ENCODE measurements at places on chromosomes 4 and X.
A peak's percentile ranks its signal among the peaks of the same experiment; 100 is the strongest.

GRCh38 chr4:99430106-99430505 lies 5.0 kb downstream of the ADH7 start:
- no peak for DNase-seq

DNA sequence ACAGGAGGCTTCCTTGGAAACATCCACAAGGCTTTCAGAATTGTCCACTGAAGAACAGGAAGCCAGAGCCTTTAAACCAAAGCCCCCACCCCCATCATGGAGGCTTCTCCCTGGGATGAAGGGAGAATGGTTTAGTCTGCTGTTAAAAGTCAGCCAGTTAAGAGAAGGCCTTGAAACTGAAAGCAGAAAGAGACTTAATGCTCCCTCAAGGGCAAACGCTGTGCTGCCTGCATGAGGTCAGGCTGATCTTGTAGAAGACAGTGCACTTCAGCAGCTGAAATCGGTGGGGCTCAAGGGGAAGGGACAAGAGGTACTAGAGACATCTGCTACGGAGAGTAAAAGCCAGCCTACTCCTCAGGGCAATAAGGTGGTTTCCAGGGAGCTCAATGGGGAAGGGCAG lies 69.0 kb downstream of the HPRT1 start:
- DNase-seq, result no peak

DNA sequence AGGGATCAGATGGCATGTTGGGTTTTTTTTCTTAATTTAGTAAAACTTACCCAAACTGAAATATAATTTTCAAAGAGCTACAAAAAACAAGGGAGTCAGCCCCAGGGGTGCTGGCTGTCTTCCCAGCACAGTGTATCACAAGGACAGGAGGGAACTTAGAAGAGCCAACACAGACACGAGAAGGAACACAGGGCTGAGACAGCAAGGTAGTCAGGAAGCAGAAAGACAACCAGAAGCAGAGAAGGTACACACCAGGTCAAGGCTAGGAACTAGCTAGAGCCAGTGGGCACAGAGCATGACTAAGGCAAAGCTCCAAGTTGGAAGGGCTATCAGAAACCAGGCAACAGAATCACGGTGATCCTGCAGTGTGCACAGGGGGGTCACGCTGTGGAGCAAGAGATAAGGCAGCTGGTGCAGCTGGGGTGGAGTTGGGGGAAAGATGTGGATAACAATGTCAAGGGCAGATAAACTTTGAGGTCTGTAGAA lies 168.7 kb downstream of the NR3C2 start:
- DNase-seq, result no peak

DNA sequence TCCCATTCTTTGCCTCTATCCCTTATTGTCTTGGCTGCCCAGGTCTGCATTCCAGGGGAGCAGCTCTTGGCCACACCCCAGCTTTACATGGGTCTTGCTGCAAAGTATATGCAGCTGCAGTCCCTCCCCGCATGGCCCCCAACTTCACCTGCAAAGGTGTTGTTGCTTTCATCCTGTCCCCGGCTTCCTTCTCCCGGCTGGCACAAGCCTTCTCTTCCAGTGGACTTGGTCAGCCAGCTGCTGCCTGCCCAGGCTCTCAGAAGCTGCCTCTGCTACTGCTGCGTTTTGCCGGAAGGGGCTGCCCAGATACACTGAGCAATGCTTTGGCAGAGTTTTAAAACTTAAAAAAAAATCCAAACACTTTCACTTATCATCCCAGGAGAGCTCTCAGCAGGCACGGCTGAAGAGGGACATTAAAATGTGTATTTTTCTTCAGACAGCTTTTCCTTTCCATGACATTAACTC lies 121.2 kb upstream of the PDLIM3 start:
- DNase-seq, result no peak

GRCh38 chr4:76022677-76023076 lies 620 bp downstream of the CXCL10 start:
- DNase-seq, result no peak

DNA sequence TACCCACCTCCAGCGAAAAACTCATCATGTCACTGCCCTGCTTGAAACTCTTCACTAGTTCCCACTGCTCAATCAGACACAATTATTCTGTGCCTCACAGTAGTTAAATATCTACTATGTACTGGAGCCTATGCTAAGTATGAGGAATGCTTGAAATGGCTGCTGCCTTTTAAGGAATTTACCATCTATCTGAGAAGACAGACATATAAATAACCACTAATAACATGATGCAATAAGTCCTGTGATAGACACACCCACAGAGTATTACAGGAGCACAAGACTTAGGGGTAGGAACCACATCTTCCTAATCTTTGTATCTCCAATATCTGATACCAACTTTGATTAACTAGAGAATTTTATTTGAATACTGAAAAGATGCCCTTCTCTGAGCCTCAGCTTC lies 21.1 kb downstream of the SLC25A53 start:
- no peak for DNase-seq

- no peak for DNase-seq
Measured at GRCh38 chr4:187333151-187333550, 609.5 kb upstream of the FAT1 start.

DNA sequence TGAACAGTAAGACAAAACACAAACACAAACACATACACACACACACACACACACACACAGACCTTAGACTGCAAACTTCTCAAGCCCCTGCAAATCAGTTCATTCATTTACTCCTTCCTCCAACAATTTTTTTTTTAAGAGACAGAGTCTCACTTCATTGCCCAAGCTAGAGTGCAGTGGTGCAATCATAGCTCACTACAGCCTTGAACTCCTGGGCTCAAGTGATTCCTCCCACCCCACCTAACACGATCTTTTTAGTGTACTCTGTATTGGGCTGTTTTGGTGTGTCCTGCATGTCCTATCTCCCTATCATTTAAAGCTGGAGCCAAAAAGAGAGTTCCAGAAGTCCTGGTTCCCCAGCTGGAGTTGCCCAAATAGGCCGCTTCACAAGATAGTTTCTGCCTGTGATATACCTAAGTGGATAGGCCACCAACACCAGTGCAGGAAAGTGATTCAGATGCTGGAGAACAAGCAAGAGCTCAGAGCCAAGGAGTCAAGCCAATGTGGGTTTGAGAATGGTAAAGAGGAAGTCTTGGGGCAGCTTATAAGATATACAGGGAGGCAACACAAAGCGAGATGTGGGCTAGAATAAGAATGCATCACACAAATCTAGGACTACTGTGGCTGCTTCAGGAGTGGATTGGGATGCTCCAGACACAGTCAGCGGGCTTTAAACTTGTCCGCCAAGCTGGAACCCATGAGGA lies 85.4 kb upstream of the RAPGEF2 start:
- no peak for DNase-seq

GRCh38 chrX:29652484-29652883 lies 562.9 kb upstream of the MAGEB2 start:
- DNase-seq, result no peak

DNA sequence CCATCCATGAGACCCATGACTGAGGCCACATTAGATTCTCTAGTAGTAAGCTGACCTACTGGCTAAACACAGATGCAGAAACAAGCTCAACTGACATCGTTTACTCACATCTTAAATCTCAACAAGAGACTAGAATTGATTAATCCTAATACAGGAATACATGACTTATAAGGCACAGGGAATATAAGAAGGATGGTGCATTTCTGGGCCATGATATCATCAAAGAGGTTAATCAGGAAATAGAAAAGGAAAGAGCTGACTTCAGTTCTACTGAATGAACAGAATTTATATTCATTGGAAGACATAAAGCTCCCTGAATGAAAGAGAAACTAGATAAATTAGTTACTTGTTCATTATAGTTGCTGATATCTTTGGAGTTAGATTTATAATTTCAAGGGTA lies 1406.5 kb downstream of the STIM2 start:
- no peak for DNase-seq

DNA sequence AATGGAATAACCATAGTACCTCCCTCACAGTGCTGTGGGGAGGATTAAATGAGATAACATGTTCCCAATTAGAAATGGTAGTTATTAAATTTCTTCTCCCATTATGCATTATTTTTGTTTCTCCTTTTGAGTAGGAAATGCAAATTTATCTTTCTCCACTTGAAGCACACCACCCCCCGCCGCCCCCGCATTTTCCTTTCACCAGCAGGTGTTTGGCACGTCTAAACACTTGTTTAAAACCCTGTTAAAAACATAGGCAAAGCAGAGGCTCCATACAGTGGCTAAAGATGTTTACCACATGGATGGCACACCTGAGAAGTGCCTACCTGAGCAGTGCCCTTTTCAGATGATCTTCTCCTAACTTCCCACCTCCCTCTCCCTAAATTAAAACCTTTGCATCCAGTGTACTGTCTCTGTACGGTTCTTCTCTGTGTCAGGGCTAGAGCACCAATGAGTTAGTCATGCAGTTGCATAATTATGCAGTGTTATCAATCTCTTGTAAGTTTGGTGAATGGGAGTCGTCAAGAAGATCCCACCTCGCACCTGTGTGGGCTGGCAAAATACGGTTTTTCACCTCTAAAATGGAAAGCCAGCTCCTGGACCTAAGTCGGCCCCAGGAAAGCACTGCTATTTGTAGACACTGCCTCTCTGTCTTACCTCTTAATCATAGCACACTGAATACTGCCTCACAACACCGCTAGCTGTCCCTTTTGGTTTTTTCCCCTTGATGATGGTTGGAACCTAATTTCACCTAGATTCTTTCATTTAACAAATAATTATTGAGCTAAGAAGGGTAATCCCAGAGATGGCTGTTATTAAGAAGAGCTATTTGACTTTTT lies 122.0 kb downstream of the CT47B1 start:
- no peak for DNase-seq

- DNase-seq, result no peak
Measured at GRCh38 chr4:99810536-99810935, 6.1 kb upstream of the DAPP1 start.

- no peak for DNase-seq
Measured at GRCh38 chr4:99734583-99735322, 77.1 kb upstream of the C4orf54 start.

DNA sequence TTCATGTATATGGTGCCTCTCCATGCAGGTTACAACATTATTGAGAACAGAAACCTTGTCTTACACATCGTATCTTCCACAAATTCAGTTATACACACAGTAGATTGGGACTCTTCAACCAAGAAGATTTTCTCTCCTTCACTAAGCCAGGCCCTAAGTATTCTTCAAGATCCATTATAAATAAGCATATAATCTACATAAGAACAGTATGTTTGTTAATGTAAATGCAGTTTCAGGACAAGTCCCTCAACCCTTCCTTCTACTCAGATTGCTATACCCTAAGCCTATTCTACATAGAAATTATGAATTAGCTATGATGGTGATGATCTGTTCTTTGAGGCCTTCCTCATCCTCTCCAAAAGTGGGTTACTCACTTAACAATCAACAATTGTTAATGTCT lies 41.2 kb downstream of the COL4A6 start:
- no peak for DNase-seq

GRCh38 chr4:16417198-16417597 lies 190.9 kb upstream of the TAPT1 start:
- peak; percentile 6 for DNase-seq

- no peak for DNase-seq
Measured at GRCh38 chr4:167883266-167883665, 209.1 kb upstream of the ANXA10 start.

DNA sequence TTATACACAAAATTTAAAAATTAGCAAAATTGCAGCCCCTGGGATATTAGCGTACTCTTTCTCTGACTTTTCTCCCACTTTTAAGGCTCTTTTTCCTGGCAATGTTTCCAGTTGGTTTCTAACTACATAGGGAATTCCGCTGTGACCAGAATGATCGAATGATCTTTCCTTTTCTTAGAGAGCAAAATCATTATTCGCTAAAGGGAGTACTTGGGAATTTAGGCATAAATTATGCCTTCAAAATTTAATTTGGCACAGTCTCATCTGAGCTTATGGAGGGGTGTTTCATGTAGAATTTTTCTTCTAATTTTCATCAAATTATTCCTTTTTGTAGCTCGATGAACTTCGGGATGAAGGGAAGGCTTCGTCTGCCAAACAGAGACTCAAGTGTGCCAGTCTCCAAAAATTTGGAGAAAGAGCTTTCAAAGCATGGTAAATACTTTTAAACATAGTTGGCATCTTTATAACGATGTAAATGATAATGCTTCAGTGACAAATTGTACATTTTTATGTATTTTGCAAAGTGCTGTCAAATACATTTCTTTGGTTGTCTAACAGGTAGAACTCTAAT lies 6.0 kb downstream of the ALB start:
- no peak for DNase-seq

- DNase-seq, result no peak
Measured at GRCh38 chrX:35919536-35920309, at the start of gene CFAP47. Gene CFAP47 (plus strand): TSS chrX:35919734. CDS start chrX:35919800, 66 bp downstream.

- DNase-seq, result no peak
Measured at GRCh38 chr4:183448436-183448835, 4.0 kb downstream of the CDKN2AIP start.

DNA sequence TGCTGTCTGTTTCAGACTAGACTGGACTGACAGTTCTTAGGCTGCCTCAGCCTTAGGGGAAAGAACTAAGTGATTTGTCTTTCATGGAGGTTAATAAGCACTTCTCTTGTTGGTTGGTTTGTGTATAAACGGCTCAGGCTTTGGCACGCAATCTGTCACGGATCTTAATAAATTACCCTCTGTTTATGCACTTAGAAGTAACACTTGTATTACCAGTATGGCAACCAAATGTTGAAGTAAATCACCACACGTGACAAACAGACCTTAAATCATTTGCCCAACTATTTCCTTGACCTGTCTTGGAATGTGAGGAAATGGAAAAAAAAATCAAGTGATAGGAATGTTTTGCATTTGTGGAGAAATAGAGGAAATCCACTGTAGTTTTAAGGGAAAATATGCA lies 69.9 kb downstream of the TEX13A start:
- DNase-seq, result no peak

DNA sequence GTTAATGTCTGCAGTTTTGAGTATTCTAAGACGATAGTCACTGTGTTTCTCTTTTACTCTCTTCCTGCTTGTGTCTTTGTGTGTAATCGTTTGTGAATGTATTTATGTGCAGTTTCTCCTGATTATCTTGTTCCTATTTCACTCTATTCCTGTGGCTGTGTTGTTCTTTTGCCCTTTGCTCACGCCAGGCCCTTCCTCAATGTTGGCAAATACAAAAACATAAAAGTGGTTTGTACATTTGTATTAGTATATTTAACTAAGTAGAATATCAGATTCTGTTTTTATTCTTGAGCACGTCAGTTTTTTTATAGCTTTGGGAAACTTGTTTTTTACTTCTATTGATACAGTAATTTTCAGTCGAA lies 107.6 kb upstream of the BMPR1B start:
- DNase-seq, result no peak

DNA sequence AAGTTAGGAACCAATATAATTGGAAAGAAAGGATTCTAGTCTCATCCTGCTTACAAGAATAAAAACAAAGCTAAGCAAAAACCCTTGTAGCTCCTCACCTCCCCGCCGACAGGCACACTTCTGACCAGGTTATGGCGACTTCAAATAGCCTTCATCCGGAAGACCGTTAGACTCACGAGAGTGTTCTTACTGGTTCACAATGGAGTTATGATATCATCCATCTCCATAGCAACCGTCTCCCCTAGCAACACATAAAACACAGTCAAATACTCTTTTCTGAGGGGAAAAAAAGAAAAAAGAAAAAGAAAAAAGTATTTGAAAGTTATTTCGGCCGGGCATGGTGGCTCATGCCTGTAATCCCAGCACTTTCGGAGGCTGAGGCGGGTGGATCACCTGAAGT lies at the start of gene IL13RA2:
Gene IL13RA2, minus strand, starts transcription at position 162 of the 400 bp plus-strand sequence. CDS start 347 bp downstream, outside the sequence.
- DNase-seq, result no peak

GRCh38 chr4:79121875-79122358 lies 182.7 kb upstream of the PAQR3 start:
- DNase-seq, result no peak
